Right lobe of liver (tissue), 6 donors: ENCODE measurements at places on chromosomes 16 and 17.

DNA sequence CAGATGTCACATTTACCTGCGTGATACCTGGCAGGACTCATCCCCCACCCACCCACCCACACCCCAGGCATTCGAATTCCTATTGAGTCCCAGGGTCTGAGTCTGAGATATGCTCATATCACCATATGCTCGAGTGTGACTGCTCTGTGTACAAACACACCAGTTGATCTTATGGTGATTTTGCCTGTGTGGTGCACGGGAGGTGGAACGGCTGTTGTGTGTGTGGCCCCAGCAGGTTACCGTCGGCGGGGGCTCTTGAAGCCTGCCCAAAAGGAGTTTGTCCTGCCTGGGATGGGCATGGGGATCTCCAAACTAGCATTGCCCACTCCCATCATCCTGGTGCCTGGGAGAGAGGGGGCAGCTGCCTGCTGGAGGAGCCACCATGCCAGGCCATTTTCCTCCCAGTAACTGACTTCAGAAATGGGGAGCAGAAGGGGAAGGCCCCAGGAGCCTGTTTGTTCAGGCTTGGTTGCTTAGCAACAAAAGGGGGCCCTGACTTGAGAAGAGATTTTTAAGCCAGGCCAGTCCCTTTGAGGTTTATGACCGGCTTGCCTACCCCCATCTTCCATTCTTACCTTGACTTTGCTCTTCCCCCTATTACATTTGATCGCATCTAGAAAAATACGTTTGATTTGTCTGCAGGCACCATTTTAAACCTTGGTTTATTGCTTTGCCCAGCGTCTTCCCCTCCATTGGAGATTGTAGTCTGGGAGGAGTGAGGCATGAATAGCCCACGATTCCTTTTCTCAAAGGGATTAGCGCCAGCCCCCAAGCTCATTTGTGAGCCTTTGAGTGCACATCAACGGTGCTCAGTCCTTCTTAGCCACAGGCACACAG lies 217.7 kb downstream of the CCDC182 start:
- H3K4me1 ChIP-seq: no peaks in the 10 kb centered on the region
- no peak overlapping the region for H3K4me3 ChIP-seq
- no peak overlapping the region for H3K27ac ChIP-seq
- no peaks in the 10 kb centered on the region for H3K27me3 ChIP-seq

DNA sequence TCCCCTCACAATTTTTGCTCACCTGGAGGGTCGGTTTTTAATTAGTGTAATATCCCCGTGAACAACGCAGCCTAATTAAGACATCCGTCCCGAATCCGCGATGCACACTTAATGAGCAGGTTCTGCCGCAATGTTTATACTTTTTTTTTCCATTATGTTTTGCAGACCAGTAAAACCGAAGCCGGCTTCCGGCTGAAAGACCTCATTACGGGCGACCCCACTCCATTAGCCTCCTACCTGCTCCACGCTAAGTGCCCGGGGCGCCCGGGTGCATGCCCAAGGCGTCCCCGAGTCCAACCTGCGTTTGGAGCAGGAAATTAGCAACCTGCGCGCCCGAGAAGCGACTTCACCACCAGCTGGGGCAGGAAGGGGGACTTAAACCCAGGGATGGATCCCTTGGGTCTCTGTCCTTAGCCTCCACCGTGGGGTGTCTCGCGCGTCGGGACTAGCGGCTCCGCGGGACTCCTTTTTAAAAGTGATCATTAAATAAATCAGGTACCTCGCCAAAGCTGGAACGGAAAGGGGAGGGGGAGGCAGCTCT lies 1.7 kb downstream of the RBFOX3 start:
- H3K4me3 ChIP-seq: no peak overlapping the region
- no peaks in the 10 kb centered on the region for H3K4me1 ChIP-seq

DNA sequence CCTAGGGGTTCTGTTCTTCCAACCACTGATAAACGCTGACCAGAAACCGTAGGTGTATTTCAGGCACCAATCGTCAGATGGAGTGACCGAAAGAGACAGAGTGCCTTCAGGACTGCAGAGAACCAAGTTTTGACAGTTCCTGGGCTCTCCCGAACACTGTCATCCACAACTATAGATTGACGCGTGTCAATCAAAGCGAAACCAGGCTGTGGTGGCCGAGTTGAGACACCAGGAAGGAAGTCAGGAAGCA lies 11.9 kb upstream of the AURKB start:
- H3K36me3 ChIP-seq: no peaks in the 10 kb centered on the region
- DNase-seq: no peak
- H3K27ac ChIP-seq: peak overlapping the region; percentile 94
- H3K4me3 ChIP-seq: peak overlapping the region; percentile 63
- H3K4me1 ChIP-seq: peaks cover 15% of the 10 kb centered on the region
- no peaks in the 10 kb centered on the region for H3K27me3 ChIP-seq

GRCh38 chr16:81429045-81429521 lies 15.5 kb upstream of the CMIP start:
- no peak overlapping the region for H3K4me3 ChIP-seq
- no peaks in the 10 kb centered on the region for H3K27me3 ChIP-seq
- no peak overlapping the region for H3K27ac ChIP-seq
- no peaks in the 10 kb centered on the region for H3K36me3 ChIP-seq

GRCh38 chr16:30874244-30874820 lies 19.5 kb downstream of the BCL7C start:
- H3K4me3 ChIP-seq: peak overlapping the region; percentile 91
- H3K27ac ChIP-seq: peak overlapping the region; percentile 87
- DNase-seq: no peak
- H3K36me3 ChIP-seq: no peaks in the 10 kb centered on the region
- H3K27me3 ChIP-seq: no peaks in the 10 kb centered on the region

DNA sequence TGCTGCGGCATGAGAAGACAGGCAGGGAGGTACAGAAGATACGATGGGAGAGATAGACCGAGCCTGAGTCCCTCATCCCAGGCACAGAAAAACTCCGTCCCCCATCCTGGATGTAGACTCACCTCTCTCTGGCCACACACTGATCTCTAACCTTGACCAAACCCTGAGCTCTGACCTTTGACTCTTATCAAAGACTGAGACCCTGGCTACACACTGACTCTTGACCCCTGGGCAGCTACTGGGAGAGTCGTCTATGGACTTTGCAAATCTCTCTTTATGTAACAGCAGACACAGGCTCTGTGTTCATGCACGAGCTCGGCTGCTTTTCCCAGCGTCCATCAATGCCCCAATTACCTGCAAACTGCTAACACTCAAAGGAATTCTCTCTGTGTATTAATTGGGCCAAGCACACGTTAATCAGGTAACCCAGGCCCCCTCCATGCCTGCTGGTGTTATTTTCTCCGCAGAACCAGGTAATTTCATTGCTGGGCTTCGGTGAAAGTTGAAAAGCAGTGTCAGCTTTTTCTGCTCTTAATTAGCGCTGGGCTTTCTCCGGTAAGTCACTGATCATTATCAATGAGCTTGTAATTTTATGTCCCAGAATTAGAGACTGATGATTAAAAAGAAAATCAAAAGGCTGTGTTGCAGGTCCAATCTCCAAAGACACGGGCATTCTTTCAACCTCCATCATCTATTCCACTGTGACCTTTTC lies 179.4 kb upstream of the NLRP1 start:
- no peak overlapping the region for H3K27ac ChIP-seq
- no peaks in the 10 kb centered on the region for H3K27me3 ChIP-seq
- no peaks in the 10 kb centered on the region for H3K4me1 ChIP-seq

DNA sequence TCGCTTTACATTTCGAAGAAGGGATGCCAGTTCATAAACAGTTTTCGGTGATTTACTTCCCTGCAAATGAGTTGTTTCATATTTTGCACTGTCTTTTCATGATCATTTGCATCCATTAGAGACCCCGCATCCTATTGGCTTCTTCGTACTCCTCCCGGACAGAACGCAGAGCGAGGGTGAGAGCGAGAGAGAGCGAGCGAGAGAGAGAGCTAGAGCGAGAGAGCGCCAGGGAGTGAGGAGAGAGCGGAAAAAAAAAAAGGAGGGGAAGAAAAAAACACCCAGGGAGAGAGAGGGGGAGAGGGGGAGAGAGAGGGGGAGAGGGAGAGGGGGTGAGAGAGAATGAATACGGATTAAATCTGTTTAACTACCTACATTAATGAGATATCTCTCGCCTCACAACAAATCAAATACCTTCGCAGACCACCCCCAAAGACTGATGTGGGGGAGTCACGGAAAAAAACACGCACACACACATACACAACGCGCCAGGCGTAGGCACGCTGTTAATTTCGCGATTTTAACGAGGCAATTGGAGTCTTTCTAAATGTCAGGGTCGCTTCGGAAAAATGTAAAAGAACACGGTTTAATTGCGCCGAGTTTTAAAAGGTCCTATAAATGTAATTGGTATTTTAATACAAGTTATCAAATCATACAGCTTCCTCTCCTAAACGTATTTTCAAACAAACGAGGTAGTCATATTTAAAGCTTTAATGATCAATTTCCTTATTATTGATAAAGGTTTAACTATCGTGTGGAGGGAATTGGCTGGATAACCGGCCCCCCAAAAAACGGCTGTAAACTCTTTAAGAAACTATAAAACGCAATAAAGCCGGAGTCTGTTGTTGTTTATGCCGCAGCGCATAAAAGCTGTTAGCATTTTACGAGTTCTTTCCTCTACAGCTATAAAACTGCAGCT lies at the start of gene HOXB8:
HOXB8 (minus strand) TSS at position 246 of the 916 bp plus-strand sequence. CDS start 588 bp downstream, outside the sequence.
- no peaks in the 10 kb centered on the region for H3K36me3 ChIP-seq
- H3K27ac ChIP-seq: no peak within 1 kb of the TSS
- peaks cover 81% of the 10 kb centered on the region for H3K27me3 ChIP-seq
- no peak for DNase-seq
- H3K4me3 ChIP-seq: no peak within 1 kb of the TSS

DNA sequence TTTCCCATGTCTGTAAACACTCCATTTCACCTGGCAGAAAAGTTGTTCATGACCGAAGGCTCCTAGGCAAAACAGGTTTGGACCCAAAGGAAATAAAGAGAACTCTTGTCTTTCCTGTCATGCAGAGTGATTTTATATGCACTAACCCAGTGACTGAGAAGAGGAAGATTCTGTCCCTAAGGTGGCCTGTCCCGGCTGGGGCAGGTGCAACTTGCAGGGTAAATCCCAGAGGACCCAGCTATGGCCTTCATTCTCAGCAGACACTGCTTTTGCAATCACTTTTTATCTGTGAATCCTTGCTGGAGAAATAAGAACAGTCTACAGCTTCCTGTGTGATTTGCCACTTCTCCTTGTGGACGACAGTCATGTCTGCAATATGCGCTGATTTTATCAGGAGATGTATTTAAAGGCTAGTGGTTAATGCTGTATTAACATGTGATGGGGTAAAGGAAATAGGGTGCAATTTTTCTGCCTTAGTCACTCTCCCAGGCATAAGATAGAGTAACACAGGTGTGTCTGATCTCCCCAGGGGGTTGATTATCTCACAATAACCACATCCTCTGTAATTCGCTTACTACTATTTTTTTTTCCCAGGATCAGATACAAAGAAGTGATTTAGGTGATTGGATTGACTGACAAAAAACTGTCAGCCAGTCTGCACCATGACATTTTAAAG lies 696.8 kb upstream of the SOX9 start:
- H3K27me3 ChIP-seq: no peaks in the 10 kb centered on the region
- DNase-seq: no peak
- no peak overlapping the region for H3K27ac ChIP-seq
- no peaks in the 10 kb centered on the region for H3K4me1 ChIP-seq
- H3K4me3 ChIP-seq: no peak overlapping the region

GRCh38 chr17:40915721-40916256 lies 21.7 kb downstream of the KRT23 start:
- DNase-seq: no peak
- H3K27ac ChIP-seq: no peak overlapping the region
- no peaks in the 10 kb centered on the region for H3K27me3 ChIP-seq
- H3K4me1 ChIP-seq: no peaks in the 10 kb centered on the region

- H3K4me3 ChIP-seq: no peak overlapping the region
- H3K36me3 ChIP-seq: no peaks in the 10 kb centered on the region
- DNase-seq: no peak
- H3K27me3 ChIP-seq: no peaks in the 10 kb centered on the region
These were observed 19.7 kb downstream of the ZFHX3 start for GRCh38 chr16:73028263-73028662.

DNA sequence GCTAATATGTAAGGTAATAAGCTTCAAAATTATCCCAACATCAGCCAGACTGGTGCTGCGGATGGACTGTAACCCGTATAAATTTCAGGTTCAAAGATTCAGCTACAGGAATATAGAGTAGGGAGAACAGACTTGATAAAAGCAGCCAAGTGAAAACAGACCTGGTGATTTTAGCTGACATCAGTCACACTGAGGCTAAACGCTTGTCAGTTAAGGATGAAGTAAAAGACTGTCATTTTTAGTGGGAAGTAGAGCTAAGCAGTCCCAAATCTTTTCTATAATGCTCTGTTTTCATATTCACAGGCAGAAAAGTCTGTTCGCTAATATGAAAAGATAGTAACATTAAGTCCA lies 35.4 kb downstream of the CMTM4 start:
- DNase-seq: no peak
- H3K4me1 ChIP-seq: peaks cover 15% of the 10 kb centered on the region
- no peaks in the 10 kb centered on the region for H3K36me3 ChIP-seq
- H3K27ac ChIP-seq: no peak overlapping the region

DNA sequence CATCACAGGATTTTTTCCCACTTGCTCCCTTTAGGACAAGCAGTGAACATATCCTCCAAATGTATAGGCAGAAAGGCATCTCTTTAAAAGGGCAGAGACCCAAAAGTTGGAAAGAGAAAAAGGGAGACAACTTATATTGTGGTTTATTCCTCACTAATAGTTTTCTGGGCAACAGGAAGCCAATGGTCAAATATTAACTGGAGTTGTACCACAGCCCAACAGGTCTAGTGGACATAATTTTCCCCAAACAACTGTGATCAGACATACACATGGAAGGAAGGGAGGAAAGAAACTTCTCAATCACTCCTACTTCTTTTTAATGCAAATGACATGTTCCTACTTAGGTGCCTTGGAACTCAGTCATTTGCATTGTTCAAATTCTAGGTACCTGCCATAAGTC lies 78.4 kb downstream of the SOX9 start:
- DNase-seq: no peak
- no peaks in the 10 kb centered on the region for H3K36me3 ChIP-seq
- no peaks in the 10 kb centered on the region for H3K4me1 ChIP-seq
- no peaks in the 10 kb centered on the region for H3K27me3 ChIP-seq
- H3K27ac ChIP-seq: no peak overlapping the region

GRCh38 chr17:36214918-36215317 lies 4.1 kb downstream of the CCL4L2 start:
- no peaks in the 10 kb centered on the region for H3K4me1 ChIP-seq
- no peaks in the 10 kb centered on the region for H3K36me3 ChIP-seq
- no peak overlapping the region for H3K27ac ChIP-seq
